Stimulated activated CD8-positive, alpha-beta memory T cell treated with anti-CD3 and anti-CD28 coated beads, Interleukin-4, amount 100 ng/mL, for 1 hour (primary cell): ENCODE measurements at places on chromosomes 16 and 17.
A peak's percentile ranks its signal among the peaks of the same experiment; 100 is the strongest.

GRCh38 chr17:34527136-34527907 is 52.1 kb upstream of the TMEM132E start:
- no peak for DNase-seq

GRCh38 chr16:87734644-87735043 is 31.1 kb downstream of the KLHDC4 start:
- no peak for DNase-seq

DNA sequence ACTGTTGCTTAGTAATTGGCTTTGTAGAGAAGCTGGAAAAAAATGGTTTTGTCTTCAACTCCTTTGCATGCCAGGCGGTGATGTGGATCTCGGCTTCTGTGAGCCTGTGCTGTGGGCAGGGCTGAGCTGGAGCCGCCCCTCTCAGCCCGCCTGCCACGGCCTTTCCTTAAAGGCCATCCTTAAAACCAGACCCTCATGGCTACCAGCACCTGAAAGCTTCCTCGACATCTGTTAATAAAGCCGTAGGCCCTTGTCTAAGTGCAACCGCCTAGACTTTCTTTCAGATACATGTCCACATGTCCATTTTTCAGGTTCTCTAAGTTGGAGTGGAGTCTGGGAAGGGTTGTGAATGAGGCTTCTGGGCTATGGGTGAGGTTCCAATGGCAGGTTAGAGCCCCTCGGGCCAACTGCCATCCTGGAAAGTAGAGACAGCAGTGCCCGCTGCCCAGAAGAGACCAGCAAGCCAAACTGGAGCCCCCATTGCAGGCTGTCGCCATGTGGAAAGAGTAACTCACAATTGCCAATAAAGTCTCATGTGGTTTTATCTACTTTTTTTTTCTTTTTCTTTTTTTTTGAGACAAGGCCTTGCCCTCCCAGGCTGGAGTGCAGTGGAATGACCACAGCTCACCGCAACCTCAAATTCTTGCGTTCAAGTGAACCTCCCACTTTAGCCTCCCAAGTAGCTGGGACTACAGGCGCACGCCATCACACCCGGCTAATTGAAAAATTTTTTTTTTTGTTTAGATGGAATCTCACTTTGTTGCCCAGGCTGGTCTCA is 6.2 kb upstream of the TMEM235 start:
- no peak for DNase-seq

DNA sequence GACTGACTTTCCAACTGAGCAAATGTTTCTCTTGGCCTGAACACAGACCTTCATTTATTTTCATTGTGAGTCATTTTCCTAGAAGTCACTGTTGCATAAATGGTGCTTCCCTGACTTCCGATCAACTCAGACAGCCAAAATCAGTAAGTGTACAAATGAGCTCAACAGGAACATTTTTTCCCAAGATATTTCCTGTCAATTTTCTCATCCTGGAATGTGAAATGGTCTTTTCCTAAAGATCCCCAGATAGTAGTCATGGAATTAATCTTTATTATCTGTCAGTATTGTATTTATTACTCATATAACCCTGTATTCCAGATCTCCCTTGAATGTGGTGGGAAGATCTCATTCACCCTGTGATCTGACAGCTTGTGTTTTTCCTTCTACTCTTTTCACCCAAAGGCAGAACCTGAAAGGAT is 360.3 kb upstream of the KIF2B start:
- no peak for DNase-seq

GRCh38 chr17:76382803-76383545 is 1.4 kb upstream of the SPHK1 start:
- peak; percentile 29 for DNase-seq

DNA sequence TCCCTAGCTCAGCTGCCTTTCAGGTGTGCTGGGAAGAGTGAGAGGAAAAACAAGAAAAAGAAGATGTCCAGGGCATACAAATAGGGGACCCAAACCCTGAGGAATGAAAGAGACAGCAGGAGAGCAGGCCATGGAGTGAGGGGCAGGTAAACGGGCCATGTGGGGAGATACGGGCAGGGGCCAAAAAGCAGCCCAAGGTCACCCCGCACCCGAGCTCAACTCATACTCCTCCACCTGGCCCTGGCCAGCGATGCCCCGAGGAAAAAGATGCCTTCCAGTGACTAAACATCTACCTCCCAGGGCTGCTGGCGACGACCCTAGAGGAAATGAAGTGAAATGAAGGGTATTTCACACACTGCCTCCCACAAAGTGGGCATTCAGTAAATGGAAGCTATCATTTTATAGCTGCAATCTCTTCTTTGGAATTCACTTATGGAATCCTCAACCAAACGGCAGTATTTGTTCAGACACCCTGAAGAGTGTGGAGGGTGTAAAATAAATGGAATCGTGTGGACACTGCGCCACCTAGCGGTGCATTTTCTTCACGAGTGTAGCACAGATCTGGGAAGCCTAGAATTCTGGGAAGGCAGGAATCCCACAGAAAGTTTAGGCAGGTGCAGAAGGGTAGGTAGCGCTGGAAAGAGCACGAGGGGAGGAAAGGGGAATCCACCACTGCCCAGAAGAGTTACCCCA is 14.9 kb downstream of the ELAC2 start:
- DNase-seq, result no peak

- DNase-seq, result no peak
Measured at GRCh38 chr17:40680998-40681397, 16.0 kb upstream of the KRT222 start.

- no peak for DNase-seq
Measured at GRCh38 chr17:80797741-80798594, 193.7 kb upstream of the CHMP6 start.

DNA sequence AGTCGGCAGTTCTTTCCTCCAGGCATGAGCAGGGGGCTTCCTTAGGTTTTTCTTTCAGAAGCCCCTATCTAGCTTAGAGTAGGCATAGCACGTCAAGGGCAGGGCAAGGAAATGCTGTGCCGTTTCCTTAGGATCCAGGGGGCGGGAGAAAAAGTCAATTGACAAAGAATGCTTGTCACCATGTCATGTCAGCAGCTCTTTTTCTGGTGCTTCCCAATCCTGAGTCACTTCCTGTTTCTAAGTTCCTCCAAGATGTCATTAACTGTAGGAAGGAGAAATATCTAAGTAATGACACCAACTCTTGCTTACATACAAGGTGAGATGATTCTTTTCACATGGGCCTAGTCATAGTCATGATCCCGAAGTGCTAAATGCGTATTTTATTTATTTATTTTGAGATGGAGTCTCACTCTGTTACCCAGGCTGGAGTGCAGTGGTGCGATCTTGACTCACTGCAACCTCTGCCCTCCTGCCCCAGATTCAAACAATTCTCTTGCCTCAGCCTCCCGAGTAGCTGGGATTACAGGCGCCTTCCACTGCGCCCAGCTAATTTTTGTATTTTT is 35.2 kb downstream of the GJC1 start:
- DNase-seq, result no peak

DNA sequence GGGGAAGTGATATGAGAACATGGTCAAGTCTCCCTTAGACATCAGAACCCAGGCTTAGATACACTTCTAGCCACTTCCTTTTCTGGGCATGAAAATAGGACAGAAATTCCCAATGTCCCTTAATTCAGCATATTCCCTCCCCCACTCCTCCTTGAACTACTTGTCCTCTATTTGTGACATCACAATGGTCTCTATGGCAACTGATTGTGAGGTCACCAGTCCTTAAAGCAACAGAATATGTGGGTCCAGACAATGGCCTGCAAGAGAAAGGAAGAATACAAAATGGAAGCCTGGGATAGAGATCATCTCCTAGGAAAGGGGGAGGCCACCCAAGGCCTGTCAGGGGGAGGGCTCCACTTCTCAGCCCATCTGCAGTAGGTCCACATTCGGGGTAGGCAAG is 6.7 kb upstream of the SEZ6 start:
- no peak for DNase-seq

- DNase-seq, result no peak
Measured at GRCh38 chr16:47499700-47500264, 38.7 kb downstream of the PHKB start.

- no peak for DNase-seq
Measured at GRCh38 chr17:49972486-49973270, 3.7 kb downstream of the DLX4 start.
